ENCODE measurements at places on chromosomes 3 and 15.

- no peak for DNase-seq
Measured at GRCh38 chr15:92637626-92638025, 17.9 kb downstream of the FAM174B start.

DNA sequence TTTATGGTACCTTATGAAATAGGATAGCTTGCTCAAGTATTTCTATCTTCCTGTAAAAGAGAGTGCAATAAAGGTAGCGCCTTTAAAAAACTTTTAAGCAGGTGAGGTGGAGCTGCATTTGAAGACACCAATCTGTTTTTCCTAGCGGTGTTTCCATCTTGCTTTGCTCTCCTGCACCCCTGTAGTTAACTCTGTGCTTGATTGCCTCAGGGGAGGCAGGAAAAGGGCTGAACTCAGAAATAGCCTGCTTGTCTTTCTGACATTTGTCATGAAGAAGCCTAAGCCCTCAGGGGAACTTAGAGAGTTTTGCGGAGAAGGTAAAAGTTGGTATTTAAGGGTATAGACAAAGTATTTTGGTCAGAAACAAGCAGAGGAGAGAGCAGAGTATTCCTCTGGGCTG is 63.0 kb upstream of the TPRG1 start:
- no peak for DNase-seq

DNA sequence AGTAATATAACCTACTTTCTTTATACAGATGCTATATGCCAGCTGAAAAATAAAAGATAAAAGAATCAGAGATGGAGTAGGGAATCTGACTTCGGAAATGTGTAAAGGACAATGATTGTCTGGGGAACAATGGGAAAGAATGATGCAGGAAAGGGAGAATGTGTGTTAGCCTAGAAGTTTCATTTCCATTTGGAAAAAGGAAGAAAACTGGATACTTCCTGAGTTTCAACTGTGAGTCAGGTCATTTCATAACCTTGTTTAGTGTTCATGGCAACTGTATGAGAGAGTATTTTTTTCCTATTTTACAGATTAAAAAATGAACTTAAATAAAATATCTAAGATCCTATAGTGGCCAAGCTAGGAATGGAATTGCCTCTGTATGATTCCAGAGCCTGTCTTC is 261.3 kb upstream of the NECTIN3 start:
- no peak for DNase-seq

DNA sequence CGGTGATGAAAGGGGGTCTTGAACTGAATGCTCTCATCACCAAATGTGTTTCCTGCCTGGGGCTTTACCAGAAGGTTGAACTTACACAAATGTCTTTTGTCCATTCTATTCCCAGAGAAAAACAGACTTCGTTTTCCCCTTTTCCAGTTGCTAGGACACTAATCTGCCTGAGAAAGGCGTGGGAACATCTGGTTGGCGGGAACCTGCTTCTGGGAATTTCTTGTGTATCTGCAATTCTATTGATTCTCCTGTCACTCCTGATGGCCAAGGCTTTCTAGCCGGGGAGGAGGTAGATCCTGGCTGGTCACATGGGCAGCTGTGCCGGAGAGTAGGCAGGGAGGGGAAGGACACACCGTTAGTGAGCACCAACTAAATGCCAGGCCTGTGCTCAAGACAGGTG is 31.1 kb upstream of the CCDC174 start:
- DNase-seq: no peak

DNA sequence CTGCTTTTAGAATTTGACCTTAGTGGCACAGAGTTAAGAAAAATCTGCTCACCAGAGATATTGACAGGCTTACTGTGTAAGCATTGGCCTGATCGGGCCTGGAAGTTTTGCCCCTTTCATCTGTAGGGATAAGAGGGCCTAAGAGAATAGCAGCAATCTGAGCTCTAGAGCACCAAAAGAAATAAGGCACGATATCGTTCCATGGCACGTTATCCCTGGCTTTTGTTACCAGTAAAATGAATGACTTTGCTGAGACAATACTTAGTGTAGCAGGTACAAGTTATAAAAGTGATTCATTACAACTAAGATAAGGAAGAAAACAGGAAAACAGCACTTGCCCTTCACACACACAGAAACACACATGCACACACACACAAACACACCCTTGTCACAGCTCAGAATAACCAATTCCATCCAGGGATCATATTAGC is 5.0 kb downstream of the THBS1 start:
- DNase-seq: no peak
